ENCODE measurements at places on chromosomes 3 and 15.

DNA sequence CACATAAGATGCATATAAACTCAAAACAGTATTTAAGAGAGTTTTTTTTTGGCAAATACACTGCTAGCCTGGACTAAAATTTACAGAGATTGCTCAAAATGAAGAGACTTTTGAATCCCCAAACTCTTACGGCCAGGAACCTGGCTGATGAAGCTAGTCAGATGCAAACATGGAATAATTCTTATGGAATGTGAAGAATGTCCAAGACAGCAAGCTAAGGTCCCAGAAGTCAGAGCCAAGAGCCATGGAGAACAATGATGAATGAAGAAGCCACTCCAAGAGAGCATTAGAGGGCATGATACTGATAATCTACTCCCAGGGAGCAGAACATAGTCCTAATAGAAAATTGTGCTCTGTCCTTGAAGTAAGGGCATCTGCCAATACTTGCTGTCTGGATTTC is 705.5 kb downstream of the DIPK2A start:
- DNase-seq = no peak

DNA sequence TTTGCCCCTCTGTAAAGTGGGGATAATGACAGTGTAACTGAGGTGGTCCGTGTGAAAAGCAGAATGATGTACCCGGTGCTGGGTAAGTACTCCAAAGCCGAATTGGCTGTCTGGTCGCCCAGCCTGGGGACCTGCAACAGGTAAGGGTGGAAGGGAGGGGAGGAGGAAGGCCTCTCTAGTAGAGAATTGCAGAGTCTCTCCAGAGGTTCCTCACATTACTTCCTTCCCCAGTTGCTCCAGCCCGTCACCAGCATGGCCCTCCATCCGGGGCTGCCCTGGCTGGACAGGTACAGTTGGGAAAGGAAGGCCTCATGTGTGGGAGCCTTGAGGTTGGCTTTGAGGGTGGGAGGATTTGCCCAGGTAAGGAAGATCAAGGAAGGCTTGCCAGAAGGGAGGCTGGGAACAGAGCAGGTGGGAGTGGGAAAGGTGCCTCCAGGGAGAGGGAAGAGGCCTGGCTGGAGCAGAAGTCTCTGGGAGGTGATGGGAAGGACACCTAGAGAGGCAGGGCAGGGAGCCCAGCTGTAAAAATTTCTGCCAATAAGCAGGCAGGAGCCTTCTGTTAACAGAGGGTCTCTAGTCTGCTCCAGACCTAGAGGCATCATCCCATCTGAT is 1.7 kb upstream of the PSTPIP1 start:
- DNase-seq = no peak

DNA sequence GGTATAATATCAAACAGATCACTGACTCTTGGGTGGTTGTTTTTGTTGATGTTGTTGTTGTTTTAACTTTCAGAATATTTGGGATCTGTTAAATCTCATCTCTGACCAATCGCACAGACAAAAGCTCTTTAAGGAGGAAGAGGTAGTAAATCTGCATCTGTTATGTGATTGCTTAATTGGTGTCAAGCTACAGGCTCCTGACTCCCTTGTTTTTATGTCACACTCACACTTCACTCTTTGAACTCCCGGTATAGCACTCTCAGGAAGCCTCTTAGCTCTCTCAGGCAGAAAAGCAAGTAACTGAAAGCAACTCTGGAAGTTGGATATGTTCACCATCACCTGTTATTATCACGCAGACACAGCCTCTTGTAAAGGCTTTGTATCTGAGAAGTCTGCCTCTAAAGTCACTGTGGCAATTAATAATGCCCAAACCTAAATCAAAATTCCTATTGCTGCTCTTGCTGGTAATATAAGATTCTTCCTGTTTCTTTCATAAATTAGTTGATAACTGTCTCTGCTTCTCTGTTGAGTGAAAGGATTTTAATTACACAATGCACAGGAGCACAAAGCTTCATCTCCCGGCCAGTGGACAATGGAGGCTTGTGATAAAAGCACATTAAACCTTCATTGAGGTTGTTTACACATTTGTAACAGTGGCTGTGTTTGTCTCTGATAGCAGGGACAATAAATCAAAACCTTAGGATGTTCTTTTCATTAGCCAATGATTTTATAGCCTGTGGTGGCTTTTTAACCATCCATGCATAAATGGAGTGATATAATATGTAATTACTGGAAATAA is 576.7 kb downstream of the MFSD1 start:
- DNase-seq = no peak

- DNase-seq = no peak
Observed at GRCh38 chr15:34362047-34362773, 4.8 kb downstream of the LPCAT4 start.

DNA sequence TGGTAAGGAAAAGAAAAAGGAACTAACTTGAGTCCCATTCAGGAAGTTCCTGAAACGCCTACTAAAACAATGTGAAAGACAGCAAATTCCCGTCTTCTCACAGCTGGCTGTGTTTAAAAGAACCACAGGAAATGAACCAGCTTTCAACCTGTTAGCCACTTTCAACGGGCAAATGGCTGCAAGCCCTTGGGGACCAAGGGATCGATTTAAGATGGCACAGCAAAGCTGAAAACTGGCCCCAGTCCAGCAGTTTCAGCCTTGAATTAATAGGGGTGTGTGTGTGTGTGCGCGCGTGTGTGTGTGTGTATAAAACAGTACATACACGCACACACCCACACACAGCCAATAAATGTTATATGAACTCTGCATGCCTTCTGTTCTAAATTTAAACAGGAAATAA is 168.7 kb upstream of the TMCO5A start:
- no peak for DNase-seq

DNA sequence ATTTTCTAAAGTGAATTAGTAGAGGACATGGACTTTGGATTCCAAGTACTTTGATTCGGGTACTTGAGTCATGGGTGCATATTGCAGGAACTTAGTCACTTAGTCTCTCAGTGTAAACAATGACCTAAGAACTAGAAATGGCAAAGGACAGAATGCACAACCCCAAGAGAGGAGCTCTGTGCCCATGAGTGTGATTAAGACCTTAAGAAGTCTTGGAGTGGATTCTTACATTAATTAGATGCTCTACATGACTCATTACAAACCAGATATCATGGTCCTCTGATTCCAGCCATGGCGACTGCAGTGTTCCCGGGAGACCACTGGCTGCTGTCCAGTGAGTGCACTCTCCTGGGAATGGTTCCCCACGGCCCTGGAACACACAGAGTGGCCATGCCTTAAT is 251.5 kb downstream of the GABRG3 start:
- DNase-seq = no peak

- no peak for DNase-seq
Observed at GRCh38 chr3:130820976-130821375, 72.9 kb upstream of the ATP2C1 start.

- DNase-seq = no peak
Observed at GRCh38 chr15:60964527-60964926, 264.6 kb downstream of the RORA start.

- no peak for DNase-seq
Observed at GRCh38 chr15:69826819-69827175, 270.9 kb downstream of the TLE3 start.

DNA sequence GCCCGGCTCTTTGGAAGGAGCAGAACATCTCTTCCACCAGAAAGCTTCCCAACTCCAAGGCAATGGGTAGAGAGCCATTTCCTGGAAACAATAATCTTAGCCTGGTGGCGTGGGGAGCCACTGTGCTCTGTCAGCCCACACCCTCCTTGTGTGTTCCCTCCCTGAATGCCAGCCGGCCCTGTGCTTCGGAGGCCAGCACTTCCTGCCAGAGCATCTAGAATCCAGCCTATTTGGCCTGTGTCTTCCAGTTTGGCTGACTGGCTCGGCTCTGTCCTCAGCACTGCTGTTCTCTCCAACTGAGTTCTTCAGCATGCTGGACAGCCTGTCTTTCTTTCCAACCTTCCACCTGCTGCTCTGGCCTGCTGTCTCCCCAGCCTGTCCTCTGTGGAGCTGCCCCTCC is 349.3 kb downstream of the MFSD1 start:
- no peak for DNase-seq

- no peak for DNase-seq
Observed at GRCh38 chr3:27723001-27723445, 900 bp upstream of the EOMES start.

DNA sequence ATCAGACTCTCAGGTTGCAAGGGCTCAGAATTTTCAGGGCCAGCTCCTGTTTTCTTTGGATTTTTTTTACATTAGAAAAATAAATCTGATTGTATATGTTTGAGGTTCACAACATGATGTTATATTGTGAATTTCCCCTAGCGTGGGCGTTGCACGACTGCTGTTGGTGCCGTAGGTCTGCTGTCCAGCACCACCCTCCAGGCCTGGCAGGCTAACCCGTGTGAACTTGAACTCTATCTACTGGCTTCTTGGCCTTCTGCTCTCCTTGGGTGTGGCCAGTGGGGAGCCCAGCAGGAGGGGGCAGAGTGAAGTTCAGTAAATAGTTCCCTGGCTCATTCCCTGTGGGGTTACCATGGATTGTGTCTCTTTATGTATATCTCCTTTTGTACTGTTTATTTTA is 80.5 kb upstream of the RORA start:
- DNase-seq = no peak

GRCh38 chr3:28569357-28569756 is 220.7 kb upstream of the AZI2 start:
- DNase-seq = no peak

DNA sequence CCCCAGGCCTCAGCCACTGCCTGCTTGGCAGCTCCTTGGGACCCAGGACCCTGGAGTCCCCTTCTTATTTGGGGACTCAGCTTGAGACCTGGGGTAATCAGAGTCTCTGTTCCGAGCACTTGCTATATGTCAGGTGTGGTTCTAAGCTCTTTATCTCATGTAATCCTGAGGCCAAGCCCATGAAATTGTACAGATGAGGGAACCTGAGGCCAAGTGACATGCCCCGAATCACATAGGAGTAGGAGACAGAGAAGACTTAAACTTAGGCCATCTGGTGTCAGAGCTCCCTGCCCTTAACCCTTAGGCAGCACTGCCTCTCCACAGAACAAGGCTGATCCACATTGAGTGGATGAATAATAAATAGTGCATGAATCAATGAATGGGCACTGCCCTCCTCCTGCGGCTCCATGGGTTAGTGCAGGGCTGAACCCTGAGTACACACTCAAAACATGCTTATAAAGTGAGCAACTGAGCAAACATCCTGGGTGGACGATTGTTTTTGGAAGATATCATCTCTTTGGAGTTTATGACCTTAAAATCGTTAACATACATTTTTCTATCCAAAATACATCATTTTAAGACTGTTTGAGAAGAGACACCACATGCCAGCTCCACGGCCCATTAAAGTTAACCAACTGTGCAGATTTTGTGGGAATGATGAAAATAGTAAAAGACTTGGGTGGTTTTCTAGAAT is 33.2 kb upstream of the IQSEC1 start:
- DNase-seq = no peak

- no peak for DNase-seq
Observed at GRCh38 chr3:138412821-138413551, 21.4 kb upstream of the ESYT3 start.

DNA sequence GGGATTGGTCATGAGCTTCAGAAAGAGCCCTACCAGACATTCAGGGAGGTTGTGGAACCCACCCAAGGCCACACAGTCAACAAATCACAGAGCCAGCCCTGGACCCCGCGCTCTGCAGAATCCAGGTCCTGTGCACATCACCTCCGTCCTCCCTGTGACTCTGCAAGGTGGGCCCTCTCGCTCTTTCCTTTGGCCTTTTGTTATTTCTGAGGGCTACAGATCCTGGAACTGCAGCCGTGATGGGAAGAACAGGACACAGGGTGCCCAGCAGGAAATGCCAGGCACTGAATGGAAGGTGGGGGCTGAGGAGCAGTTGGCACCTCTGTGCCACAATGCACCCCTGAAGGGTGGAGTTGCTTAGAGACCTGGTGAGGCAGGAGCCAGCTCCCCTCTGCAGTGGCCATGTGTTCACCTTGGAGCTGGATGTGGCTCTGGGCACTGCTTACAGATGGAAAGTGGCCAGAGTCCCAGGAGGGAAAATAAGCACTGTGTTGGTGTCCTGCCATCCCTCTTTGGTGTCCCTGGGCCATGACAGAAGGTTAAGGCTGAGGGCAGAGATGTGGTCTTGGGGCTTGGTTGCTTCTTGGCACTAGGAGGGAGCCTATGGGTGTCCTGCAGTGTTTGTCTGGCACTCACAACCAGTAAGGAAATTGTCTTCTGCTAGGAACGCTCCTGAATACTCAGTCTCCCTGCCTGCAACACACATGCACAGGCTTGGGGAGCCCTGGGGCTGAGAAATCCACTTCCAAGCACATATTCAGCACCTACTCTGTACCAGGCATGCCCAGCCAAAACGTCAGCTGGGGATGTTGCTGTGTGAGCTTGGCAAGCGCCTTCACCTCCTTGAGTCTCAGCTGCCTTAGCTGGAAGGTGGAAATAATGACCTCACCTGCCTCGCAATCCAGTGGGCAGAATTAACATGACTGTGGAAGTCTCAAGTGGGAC is 98.0 kb upstream of the SLC6A6 start:
- DNase-seq = no peak

GRCh38 chr3:63429905-63430304 is 151.8 kb downstream of the SYNPR start:
- no peak for DNase-seq

GRCh38 chr3:172201136-172201869 is 161.9 kb downstream of the FNDC3B start:
- no peak for DNase-seq

- DNase-seq = no peak
Observed at GRCh38 chr3:196207159-196207832, 3.9 kb downstream of the ZDHHC19 start.

- DNase-seq = no peak
Observed at GRCh38 chr3:65019443-65020055, 331.7 kb upstream of the ADAMTS9 start.

DNA sequence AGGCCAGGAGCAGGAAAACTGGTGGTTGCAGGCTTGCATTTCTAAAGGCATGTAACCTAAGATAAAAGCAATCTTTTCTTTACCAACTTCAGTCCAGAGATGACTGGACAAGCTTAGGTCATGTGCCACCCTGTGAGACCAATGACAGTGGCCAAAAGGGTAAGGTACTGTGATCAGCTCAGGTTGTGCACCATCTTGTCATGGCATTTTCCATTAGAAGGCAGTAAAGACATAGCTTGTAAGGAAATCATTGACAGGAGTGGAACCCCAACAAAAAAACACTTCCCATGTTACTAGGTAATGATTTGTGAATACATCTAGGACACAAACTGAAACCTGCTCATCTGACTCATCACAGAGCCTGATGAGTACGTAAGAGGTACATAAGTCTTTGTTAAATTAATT is 35.2 kb downstream of the SSR3 start:
- no peak for DNase-seq

DNA sequence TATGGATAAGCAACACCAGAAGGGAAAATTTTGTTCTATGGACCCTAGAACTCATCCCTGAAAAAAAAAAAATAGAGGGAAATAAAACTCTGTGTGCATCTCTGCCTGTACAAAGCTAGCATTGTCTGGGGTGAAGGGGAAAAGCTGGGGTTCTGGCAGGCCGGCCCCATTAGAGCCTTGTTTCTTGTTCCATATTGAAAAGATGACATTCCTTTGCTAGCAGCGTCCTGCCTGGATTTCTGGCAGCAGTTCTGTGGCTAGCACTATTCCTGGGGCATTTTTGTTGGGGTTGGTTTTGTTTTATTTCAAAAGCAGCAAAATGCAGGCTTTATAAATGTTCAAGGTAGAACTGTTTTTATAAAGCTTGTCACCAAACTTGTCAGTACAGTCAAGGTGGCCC is 45.2 kb downstream of the RARB start:
- DNase-seq = no peak

GRCh38 chr3:8421267-8421666 is 80.4 kb upstream of the LMCD1 start:
- no peak for DNase-seq

GRCh38 chr3:157406394-157406793 is 30.3 kb upstream of the PTX3 start:
- DNase-seq = no peak

Measured in CMK (cell line).